ENCODE measurements at places on chromosomes 3 and 15.

DNA sequence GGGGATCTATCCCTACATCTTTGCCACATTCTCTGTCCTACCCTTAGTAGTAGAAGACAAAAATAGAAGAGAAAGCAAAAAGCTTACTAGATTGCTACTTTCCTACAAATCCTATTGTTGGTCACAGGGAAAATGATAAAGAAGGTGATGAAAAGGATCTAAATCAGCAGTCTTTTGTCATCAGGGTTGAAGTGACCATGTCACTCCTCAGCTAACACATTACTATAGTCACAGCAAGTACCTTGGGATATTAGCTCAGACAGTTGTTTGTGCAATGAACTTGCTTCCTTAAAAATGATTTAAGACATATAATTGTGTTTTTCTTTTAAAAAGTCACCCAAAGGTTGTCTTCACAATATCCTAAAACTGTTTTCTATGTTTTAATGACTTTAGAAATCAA is 6.3 kb downstream of the ST3GAL6 start:
- no peak for DNase-seq

DNA sequence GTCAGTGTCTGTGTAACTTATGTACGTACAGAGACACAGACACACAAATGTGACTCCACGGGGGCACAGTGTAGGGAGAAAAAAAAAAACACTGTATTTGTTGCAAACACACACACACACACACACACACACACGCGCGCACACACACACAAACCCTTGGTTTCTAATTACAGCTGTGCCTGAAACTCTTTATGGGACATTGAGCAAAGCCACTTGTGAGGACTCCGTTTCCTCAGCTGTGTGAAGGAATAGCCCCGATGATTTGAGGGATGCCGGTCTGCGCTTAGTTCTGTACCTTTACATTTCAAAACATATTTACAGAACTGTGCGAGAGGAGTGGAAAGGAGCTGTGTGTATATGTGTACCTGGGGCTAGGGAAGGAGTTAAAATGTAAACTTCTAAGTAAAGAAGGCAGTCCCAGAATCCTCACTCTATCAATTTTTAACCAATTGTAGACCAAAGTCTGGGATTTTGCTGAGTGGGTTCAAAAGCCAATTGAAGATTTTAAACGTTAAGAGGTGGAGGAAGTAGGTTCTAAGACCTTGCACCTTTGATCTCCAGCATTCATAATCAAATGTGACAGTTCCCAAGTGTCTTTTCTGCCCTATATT is 5.3 kb upstream of the BCL6 start:
- DNase-seq: no peak

- no peak for DNase-seq
Observed at GRCh38 chr3:148641722-148642121, 56.0 kb upstream of the AGTR1 start.

GRCh38 chr15:88239594-88239993 is 16.9 kb downstream of the NTRK3 start:
- DNase-seq: no peak

Data from NCI-H82 (cell line).